ENCODE measurements at places on chromosomes 16 and 17. TPM values are rescaled to one million over a fixed set of nuclear protein-coding genes. Genes with fewer than 3 reads are reported as not detected.

DNA sequence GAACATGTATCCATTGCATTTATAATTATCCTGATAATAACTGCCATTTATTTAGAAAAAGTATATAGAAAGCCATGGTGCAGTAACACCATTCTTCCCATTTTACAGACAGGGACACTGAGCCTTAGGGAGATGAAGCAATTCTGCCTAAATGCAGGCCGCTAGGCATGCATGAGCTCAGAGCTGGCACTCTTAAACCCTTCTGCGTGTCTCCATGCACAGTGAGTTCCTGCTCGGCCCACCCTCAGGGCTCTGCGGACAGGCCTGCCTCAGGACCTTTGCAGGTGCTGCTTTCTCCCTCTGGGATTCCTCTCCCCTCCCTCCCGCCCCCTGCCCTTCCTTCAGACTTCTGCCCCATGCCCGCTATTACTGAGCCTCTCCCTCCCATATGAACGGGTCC lies 54.3 kb upstream of the WSB1 start:
- DNase-seq: no peak

The ARMC7 gene
- total RNA-seq: 9.1 TPM

The WFDC1 gene
- 5.9 TPM for total RNA-seq

GRCh38 chr17:57892820-57893595 lies 43.2 kb upstream of the MRPS23 start:
- peak; percentile 30 for DNase-seq

DNA sequence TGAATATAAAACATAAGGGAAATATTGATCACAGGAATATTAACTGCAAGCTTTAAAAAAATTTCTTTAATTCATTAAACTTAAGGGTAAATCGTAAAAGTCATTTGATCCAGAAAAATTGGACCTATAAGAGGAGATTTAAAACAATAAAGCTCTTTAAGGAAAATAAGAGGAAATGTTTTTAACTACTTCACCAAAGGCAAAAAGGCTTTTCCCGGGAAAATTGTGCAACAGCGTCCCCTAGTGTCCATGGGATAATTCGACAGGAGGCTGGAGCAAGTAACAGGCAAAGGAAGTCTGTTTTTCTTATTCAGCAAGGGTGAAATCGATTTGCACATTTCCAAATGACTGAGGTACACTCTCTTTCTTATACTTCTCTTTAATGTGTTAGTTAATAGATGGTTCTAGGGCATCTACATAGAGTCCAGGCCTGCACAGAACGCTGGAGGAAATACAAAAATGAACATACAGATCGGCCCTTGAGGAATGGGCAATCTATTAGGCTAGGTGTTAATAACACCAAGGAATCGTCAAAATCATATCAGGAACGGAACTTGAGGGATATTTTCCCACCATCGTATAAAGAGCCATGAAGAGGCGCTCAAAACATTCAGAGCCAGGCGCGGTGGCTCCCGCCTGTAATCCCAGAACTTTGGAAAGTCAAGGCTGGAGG lies 61.4 kb downstream of the ZNF18 start:
- DNase-seq: no peak

GRCh38 chr17:38541281-38541680 lies 64.5 kb downstream of the SRCIN1 start:
- DNase-seq: no peak

The KRTAP4-1 gene
- not detected for total RNA-seq

DNA sequence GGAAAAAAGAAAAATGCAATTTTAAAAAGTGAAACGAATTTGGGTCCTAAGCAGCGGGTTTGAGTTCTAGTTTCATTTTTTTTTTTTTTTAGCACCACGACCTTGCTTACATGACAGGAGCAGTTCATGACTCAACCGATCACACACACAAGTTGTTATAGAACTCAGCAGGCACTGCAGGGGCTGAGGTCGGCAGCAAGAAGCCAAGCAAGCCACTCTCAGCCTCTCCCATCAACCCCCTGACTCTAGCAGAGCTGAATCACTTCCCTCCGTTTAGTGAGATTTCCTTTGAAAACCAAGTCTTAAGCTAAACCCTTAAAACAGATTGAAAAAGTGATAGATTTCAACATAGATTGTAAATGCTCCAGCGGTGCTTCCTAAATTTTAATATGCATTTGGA lies 520.8 kb downstream of the HAPSTR1 start:
- DNase-seq: no peak

GRCh38 chr17:28133562-28133970 lies 91.1 kb downstream of the NLK start:
- no peak for DNase-seq

The TMEM92 gene
- total RNA-seq: 0.76 TPM

- DNase-seq: no peak
Observed at GRCh38 chr17:8012996-8013640, 10.7 kb downstream of the GUCY2D start.

DNA sequence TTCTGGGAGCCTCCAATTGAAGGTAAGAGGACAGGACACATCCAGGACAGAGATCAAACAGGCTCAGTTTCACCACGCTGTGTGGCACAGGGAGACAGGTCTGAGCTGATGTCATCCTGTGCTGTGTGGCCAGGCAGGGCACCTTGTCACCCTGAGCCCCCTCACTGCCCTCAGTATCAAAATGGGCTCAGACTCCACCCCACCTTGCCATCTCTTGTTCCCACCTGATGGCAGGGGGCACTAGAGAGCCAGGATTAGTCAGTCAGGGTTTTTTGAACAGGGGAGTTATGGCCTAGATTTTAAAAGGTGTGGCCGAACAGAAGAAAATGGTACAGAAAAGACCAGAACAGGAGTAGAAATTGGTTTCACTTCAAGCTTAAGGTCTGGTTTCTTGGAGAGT lies 2.6 kb downstream of the KAT2A start:
- no peak for DNase-seq

- DNase-seq: no peak
Observed at GRCh38 chr17:12680407-12680897, 14.8 kb downstream of the MYOCD start.

DNA sequence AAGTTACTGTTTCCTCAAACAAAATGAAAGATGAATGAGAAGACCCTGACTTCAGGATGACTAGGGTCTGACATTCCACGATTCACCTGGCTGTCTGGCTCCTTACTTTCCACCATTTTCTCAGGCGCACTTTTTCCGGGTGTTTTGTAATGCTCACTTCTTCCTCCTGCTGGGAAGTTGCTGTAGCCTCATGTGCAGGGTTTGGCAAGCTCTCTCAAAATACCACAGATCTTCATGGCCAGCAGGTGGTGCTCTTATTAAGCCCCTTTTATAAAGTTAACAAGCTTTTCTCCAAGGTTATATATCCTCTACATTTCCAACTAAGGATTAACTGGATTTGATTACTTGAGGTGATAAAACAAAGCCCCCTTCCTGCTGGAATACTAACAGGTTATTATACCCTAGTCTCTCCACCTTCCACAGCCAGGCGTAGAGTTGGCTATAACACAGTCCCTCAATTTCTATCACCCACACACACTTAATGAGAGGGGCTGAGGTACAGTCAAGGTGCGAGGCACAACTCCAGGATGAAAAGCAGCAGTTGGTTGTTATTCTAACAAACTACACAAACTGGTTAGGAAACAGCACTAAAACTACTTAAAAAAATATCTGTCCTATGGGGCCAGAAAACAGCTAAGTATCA lies 45.4 kb downstream of the STH start:
- no peak for DNase-seq

GRCh38 chr16:24748242-24748641 lies 18.8 kb downstream of the TNRC6A start:
- no peak for DNase-seq

DNA sequence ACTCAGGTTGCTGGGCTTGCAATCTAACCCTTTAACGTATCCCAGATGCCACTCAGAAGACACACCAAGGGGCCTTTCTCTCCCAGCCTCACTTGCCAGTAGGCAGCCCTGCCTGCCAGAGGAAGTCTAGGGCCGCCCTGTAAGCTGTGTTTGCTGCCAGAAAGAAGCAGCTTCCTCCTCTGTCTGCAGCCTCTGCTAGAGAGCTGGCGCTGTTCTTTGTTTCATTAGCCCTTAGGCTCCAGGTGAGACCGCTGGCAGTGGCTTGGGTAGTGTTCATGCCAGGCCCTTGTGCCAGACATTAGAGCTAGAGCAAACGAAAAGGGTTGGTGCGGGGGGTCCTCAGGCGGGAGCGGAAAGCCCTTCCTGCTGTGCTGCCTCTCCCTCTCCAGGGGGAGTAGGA lies 8.9 kb downstream of the CTRL start:
- no peak for DNase-seq

DNA sequence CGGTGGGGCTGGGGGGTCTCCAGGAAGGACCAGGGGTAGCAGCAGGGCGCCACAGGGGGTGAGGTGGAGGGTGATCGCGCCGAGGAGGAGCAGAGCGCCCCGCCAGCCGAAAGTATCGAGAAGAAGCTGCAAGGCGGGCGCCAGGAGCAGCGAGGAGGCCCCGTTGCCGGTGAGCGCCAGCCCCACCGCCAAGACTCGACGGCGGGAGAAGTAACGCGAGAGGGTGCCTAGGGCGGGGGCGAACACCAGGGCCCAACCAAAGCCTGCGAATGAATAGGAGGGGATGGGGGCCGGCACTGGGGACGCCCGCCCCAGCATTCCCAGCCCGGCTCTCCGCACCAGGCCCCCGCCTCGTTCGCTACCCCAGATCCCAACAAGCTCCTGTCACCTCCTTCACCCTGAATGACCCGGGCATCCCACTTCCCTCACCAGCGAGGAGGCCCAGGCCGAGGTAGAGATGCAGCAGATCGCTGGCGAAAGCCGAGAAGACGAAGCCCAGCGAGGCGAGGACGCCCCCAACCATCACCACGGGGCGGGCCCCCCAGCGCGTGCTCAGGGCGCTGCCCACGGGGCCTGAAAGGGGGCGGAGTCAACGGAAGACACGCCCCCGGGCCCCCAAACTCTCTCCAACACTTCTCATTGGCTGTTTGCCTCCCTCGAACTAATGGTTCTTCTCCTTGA lies 1.3 kb downstream of the SLC16A11 start:
- DNase-seq: no peak

The NPIPA7 gene
- total RNA-seq: 5.8 TPM

DNA sequence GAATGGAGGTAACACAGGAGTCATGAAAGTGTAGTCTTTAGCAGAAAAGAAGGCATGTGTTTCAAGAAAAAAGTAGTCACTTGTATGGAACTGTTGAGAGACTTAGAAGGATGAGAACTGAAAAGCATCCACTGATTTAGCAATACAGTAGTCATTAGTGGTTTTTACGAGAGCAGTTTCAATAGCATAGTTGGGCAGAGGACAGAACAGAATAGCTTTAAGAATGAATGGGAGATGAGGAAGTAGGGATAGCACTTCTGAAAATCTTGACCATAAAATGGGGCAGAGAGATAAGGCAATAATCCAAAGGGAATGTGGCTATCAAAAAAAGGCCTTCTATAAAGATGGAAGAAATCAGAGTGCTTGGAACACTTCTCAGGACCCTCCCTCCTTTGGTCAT lies 64.8 kb upstream of the C17orf78 start:
- no peak for DNase-seq

GRCh38 chr17:82465023-82465603 lies 6.6 kb downstream of the NARF start:
- no peak for DNase-seq

DNA sequence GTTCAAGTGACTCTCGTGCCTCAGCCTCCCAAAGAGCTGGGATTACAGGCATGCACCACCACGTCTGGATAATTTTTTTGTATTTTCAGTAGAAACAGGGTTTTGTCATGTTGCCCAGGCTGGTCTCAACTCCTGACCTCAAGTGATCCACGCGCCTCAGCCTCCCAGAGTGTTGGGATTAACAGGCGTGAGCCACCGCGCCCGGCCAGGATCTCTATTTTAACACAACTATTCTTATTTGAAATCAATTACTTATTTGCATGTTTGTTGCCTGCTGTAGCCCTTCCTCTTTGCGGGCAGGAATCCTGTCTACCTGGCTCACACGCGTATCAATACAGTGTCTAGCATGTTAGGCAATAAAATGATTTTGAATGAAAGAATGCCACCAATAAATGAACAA lies 818 bp upstream of the CNEP1R1 start:
- DNase-seq: no peak

The MYH2 gene
- total RNA-seq: not detected

The ARSG gene
- 7.6 TPM for total RNA-seq

- no peak for DNase-seq
Observed at GRCh38 chr17:40949418-40949817, 12.0 kb upstream of the KRT23 start.

GRCh38 chr16:1280783-1281182 lies 24.9 kb downstream of the TPSD1 start:
- no peak for DNase-seq

DNA sequence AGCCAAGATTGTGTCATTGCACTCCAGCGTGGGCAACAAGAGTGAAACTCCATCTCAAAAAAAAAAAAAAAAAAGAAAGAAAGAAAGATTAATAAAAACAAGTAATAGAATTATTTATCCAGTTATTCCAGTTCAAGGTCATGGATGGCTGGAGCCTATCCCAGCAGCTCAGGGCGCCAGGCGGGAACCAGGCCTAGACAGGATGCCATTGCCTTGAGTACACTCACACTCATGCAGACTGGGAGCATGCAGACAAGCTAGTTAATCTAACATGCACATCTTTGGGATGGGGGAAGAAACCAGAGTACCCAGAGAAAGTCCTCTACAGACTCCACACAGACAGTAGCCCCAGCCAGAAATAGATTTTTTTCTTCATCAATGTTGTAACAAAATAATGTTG lies 17.9 kb downstream of the PDP2 start:
- DNase-seq: no peak

GRCh38 chr17:17748179-17748578 lies 66.9 kb downstream of the RAI1 start:
- DNase-seq: no peak

The CACNG5 gene
- total RNA-seq: not detected

GRCh38 chr17:79925242-79925957 lies 86.2 kb upstream of the CBX4 start:
- DNase-seq: no peak

GRCh38 chr16:63497408-63497807 lies 1461.2 kb upstream of the CDH8 start:
- no peak for DNase-seq

- DNase-seq: no peak
Observed at GRCh38 chr16:71353736-71354135, 4.8 kb upstream of the CALB2 start.
